Brain microvascular endothelial cell (primary cell): ENCODE measurements at places on chromosomes 13 and 19.
A peak's percentile ranks its signal among the peaks of the same experiment; 100 is the strongest.

- DNase-seq, result peak; percentile 21
Observed at GRCh38 chr13:105634059-105634458, 901.4 kb downstream of the EFNB2 start.

- no peak for DNase-seq
Observed at GRCh38 chr19:57267291-57267690, 13.0 kb upstream of the ZNF460 start.

- no peak for DNase-seq
Observed at GRCh38 chr19:1351381-1351851, 32.3 kb upstream of the NDUFS7 start.

DNA sequence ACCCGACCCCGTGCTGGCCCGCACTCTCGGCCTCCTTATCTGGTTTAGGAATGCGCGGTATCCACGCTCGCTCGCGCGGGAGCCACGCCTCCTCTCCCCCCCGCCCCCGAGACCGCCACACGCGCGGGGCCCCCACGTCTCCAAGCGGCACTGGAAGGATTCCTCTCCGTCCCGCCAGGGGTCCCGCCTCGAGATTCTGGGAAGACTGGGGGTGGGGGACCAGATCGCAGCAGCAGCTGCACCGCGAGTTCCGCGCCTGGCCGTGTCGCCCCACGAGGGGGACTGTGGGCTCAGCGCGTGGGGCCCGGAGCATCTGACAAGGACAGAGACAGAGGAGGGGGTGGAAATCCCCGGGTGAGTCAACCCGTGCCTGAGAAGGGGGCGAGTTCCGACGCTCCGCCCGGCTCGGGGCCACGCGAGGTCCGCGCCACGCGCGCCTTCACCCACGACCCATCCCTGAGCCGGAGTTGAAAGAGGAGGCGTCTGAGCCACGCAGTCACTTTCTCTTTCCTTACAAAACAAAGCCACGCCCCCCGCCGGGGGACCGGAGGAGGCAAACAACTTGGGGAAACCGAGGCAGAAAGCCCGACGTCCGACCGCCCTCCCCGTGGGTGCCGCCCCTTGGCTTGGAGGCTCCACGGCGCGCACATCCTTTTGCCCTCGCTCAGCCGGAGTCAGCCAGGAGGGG is 814 bp downstream of the S1PR2 start:
- no peak for DNase-seq

DNA sequence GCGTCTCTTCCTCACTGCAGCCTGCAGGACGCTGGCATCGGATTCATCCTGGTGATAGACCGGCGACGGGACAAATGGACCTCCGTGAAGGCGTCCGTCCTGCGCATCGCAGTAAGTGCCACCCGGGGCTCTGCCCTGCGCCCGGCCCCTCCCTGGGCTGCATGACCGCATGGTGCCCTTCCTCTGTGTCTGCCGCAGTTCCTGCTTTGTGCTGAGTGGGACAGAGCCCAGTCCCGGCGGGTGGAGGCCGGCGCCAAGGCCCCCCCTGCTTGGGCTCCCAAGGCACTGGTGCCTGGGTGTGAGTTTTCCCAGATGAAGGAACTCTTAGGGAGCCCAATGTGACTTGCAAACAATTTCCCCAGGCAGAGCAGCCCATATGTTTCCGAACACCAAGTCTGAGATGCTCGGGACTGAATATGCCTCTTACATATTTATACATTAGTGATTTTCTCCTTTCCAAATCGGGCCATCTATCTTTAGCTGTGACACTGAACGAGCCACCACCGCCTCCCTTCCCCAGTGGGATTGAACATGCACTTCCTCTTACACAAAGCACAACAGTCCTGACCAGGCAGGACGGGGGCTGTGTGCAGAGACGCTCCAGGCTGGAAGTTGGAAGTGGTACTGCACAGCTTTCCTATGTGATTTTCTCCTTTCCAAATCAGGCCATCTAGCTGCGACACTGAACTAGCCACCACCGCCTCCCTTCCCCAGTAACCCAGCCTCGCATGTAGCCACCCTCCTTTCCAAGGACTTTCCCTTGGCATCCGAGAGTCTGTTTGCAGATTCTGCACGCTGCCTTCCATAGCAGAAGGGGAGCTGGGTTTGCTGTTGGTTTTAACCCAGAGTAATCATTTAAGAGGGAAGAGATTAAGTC is 60.1 kb upstream of the F7 start:
- DNase-seq, result no peak

DNA sequence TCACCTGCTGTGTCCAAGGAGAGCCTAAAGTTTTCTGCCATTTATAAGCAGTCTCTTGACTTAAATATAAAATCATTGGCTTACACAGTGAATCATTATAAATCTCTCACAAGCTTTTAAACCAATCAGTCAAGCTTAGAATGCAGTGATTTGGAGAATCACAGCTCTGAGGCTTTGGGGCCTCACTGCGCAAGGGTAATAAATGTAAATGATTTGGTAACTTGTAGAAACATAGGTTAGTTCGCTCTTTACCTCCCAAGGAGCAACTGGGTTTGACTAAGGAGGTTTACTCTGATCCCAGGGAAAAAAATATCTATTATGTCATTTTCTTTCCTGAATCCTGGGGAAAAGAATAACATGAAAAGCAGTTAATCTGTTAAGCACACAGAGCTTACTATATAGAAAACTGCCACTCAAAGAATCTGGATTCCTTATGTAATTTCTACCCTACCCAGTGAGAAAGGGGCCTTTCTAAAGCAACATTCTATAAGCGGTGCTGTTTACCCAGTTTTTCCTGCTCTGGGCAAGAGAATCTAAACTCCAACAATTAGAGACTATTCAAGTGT is 128.2 kb downstream of the MZT1 start:
- DNase-seq, result no peak

DNA sequence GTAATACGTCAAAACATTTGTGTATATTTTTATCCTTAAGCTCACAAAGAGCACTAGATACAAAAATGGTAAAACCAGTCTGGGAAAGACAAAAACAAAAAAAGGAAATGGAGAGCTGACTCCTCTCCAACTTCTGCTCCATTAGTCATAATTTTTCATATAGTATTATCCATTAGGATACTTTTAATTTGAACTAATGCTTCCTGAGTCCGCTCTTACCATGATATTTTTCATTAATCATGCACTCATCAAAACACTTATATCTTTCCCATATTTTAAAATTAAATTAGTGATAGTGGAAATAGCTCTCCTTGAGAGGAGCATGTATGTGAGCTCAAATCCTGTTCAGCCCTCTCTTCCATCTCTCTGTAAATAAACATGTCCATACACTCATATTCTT is 1093.0 kb upstream of the MIR17HG start:
- no peak for DNase-seq

DNA sequence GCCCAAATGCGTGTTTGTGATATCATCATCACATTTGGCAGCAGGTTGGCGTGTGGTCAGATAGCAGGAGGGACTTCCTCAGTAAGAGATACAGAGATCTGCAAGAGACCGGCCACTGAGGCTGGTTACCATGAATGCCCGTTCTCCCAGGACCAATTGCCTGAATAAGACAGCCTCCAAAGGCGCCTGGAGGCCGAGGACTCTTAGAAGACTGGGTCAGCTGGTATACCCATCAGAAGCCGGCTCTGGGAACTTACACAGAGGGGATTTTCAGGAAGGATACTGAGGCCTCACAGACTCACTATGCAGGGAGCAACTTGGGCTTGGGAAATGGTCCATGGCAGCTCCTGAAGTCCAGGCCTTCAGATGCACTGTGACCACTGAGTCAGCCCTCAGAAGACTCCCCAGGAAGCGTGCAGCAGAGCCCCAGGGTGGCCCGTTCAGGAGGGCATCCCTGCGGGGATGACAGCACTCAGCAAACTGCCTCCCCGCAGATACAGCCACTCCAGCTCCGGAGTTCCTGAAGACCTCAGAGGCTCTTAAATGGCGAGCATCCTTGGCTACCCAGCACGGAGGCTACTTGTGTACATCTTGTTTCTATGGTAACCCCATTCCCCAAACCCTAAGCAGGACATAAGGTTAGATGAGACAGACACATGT is 26.4 kb upstream of the VSTM2B start:
- no peak for DNase-seq

DNA sequence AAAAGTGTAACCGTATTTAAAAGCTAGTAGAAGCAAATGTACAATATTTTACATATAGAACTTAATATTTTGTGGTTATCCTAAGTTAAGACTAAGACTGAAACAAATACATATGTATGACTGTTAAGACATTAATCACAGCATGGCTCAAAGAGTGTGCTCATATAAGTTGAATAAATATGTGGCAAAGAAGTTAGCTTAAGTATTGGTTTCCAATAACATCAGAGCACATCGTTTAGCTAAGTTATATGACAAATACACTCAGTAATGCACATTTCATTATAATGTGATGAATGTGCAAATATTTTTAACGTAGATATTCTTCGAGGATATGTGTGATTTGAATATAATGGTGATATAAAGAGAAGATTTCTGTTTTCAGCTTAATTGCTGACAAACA is 253.8 kb downstream of the SLITRK5 start:
- no peak for DNase-seq

GRCh38 chr13:78686461-78686860 is 27.5 kb upstream of the OBI1 start:
- DNase-seq, result no peak

DNA sequence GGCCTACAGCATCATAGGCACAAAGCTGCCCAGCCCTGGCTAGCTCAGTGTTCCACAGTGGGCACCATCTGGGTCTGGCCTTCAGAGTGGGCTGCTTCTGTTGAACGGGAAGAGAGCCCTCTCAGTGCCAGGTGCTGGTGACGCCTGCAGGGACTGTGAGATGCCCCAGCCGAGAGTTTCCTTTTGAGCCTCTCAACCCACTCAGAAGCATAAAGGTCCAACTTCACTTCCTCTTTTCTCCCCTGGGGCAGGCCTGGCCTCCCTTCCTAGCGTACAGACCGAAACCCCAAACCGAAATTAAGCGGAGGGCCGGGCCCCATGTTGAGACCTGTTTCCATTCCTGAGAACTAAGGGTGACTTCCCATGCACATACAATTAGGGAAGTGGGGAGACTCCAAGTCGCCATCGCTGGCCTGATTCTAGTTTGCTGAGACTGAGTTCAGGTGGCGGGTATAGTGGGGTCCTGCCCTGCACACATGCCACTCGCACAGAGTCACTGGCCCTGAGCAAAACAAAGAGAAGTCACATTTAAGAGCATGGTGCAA is 6.9 kb downstream of the RAB8A start:
- no peak for DNase-seq

GRCh38 chr13:84208246-84208910 is 326.1 kb upstream of the SLITRK1 start:
- no peak for DNase-seq

GRCh38 chr13:111359237-111359915 is 38.9 kb downstream of the TEX29 start:
- no peak for DNase-seq

DNA sequence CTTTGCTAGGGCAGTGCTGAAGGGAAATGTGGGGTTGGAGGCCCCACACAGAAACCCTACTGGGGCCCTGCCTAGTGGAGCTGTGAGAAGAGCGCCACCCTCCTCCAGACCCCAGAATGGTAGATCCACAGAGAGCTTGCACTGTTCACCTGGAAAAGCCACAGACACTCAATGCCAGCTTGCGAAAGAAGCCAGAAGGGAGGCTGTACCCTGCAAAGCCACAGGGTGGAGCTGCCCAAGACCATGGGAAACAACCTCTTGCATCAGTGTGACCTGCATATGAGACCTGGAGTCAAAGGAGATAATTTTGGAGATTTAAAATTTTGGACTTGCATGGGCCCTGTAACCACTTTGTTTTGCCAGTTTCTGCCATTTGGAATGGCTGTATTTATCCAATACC is 615.4 kb upstream of the MIR17HG start:
- no peak for DNase-seq

- no peak for DNase-seq
Observed at GRCh38 chr13:24564881-24565280, 52.3 kb upstream of the PARP4 start.
